ENCODE measurements at places on chromosomes 1 and 21. TPM values are rescaled to one million over a fixed set of nuclear protein-coding genes. Genes with fewer than 3 reads are reported as not detected.

Gene KIRREL1
- 46.0 TPM for total RNA-seq

Gene AMIGO1
- 3.7 TPM for total RNA-seq

Gene F5
- not detected for total RNA-seq

Gene ENAH
- 149 TPM for total RNA-seq

Gene SON
- total RNA-seq: 205 TPM

Gene ADAMTS5
- total RNA-seq: 3.1 TPM

Gene XCL2
- not detected for total RNA-seq

Gene NTMT2
- total RNA-seq: not detected

- DNase-seq: no peak
Measured at GRCh38 chr1:153926405-153926804, 3.6 kb upstream of the GATAD2B start.

DNA sequence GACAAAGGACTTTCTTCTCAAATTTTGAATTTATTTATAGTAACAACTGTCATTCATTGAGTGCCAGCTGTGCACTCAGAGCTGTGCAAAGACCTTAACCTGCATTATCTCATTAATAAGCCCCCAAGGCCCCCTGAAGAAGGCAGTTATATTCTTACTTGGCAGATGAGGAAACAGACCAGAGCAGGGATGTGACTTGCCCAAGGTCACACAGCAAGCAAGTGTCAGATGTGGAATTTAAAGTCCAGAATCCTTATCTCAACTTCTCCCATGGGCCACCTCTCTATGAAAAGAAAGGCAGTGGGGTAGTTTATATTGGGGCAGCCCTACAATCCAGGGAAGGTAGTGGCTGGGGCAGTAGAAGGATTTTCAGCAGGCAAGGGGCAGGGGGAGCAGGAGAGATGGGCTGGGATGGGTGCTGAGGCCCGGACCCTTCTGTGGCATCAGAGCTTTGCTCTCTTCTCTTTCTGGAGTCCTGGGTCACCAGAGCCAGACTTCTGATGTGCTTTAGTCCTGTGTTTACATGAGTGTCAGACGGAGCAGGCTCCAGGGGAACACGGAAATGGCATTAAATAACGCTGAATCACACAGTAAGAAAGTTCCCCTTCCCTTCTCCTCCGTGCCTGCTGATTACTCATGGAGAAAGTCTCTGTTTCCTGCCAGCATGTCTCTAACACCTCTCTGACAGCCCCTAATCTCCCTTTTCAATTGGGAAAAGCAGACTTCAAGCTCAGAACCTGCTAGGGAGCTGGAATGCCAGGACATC lies 39.5 kb downstream of the EPHB2 start:
- peak; percentile 97 for DNase-seq

DNA sequence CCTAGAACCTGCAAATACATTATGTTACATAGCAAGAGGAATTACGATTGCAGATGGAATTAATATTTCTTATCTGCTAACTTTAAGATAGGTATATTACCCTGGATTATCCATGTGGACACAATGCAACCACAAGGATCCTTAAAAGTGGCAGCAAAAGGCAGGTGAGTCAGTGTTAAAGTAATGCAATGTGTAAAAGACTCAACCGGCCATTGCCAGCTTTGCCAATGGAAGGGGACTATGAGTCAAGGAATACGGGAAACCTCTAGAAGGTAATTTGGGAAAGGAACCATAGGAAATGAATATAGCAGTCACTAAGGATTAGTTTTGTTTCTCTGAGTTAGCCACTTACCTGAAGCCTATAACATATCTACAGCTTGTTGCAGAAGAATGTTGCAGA lies 692.1 kb upstream of the ZP4 start:
- no peak for DNase-seq

DNA sequence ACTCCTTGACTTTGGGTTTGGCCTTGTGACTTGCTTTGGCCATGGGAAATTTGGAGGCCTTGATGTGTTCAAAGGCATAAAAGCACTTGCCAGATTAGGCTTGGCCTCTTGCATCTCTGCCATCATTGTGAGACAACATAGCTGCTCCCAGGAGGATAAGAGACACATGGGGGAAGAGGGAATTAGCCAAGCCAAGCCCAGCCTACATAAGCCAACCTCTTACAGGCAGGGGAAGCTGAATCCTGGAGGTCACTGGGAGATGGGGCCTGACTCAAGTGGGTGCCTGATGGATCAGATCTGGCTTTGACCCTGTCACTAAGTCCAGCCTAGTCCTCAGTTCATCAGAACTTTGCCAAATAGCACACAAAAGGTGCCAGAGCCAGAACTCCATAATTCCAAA lies 37.6 kb upstream of the HMGB4 start:
- no peak for DNase-seq

GRCh38 chr21:34154878-34155277 lies 81.5 kb downstream of the MRPS6 start:
- DNase-seq: no peak

DNA sequence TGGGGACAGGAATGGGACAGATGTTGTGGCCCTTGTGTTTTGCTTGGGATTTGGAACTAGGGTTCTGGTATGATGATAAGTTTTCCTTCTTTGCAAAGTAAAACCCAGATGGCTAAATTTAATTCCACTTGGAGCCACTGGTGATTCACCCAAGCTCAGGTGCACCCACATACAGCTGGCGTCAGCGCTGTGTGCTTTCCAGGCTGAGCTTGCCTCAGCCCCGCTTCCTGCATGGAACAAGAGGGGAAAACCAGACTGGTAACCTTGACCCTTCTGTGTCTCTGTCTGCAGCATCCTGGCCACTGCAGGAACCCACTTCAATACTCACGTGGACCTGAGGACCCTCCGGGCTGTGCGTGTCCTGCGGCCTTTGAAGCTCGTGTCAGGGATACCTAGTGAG lies 94.2 kb downstream of the CACNA1E start:
- DNase-seq: no peak

DNA sequence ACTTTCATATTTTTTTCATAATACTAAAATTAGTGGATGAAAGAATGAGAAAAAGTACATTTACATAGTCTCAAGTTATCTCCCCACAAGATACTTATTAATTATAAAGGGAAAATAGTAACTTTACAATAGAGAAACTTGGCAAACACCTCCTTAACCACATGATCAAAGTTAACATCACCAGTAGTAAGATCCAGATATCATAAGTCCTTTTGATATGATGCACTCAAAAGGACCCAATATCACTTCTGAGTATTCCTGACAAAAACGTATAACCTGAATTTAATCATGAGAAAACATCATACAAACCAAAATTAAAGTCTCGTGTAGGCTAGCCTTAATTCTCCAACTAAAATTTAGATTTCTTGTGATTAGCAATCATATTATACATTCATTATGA lies 67.4 kb downstream of the LYST start:
- no peak for DNase-seq

- DNase-seq: no peak
Measured at GRCh38 chr1:231778009-231778719, 151.6 kb downstream of the DISC1 start.

DNA sequence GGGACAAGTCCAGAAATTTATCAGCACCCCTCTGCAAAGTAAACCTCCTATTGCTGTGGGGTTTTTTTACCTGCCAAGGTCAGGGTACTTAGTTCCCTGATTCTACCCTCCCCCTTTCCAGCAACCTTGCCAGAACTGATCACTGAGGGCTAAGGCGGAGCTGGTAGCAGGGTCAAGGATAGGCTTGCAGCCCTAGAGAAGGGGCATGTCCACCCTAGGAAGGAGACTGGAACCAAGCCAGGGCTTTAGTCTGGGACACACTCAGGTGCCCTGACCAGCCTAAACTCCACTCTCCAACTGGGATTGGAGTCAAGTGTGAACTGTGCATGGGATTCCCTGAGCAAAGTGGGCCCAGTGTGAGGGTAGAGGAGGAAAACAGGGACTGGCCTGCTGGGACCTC lies 6.5 kb upstream of the SLC26A9 start:
- DNase-seq: no peak

DNA sequence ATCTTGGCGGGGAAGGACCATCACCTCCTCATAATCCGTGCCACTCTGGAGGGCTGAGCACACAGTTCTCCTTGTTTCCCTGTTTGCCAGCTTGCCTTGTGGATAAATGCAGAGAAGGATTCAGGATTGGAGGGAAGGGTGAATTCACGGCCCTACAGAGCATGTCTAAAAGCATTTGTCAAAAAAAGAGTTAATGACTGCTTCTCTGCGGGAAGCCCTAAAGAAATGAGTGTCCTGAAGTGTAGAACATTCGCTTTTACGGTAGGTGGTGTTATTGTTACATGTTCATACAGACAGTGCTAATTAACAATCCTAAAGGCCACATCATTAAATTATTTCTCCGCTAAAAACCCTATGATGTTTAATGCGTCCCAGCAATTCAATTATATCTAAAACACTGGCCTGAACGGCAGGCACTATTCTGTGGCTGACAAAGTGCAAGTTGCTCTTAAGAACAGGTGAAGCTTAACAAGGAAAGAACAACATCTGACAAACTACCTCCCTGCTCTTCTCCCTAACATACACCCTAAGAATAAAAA lies 112.3 kb upstream of the NFIA start:
- peak; percentile 24 for DNase-seq

- DNase-seq: no peak
Measured at GRCh38 chr1:64396817-64397216, 73.1 kb upstream of the CACHD1 start.

DNA sequence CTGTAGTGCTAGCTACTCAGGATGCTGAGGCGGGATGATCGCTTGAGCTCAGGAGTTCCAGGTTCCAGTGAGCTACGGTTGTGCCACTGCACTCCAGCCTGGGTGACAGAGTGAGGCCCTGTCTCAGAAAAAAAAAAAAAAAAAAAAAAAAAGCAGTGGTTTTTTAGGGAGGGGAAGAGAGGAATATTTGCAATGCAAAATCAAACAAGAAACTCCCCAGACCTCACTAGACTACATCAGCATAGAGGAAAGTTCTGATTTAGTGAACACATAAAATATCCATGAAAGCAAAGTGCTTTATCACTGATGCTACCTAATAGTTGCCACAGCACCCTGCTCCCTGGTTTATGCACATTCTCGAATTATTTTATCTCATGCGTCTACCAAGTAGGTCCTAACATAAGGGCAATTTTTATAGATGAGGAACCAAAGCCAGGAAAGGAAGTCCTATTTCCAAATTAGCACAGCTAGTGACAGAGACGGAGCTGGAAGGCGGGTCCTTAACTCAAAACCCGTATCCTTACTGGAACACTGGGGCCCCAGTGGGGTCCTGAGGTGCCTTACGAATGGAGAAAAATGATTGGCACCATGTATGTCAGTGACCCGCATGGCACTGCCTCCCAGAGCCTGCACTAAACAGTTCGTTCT lies 50.7 kb upstream of the GPR157 start:
- DNase-seq: no peak

DNA sequence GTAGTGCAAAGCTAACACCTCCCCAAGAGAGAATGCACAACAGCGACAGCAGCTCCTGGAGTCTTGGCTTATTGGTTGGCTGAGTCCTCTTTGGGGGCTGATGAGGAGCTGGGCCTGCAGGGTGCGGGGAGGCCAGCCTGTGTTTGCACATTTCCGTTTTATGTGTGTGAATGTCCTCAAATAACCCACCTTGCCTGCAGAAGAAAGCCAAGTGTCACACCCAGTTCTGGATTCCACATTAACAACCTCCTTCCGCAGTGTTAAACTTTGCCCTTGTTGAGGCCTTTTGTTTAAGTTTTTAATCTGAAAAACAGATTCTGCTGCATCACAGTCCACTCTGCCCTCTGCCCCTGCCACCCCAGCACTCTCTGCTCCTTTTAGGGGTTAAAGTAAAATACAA lies 274.5 kb downstream of the TM2D1 start:
- peak; percentile 15 for DNase-seq

GRCh38 chr1:231856894-231857293 lies 230.3 kb downstream of the DISC1 start:
- no peak for DNase-seq

- DNase-seq: no peak
Measured at GRCh38 chr1:23910144-23910543, 3.0 kb downstream of the CNR2 start.

DNA sequence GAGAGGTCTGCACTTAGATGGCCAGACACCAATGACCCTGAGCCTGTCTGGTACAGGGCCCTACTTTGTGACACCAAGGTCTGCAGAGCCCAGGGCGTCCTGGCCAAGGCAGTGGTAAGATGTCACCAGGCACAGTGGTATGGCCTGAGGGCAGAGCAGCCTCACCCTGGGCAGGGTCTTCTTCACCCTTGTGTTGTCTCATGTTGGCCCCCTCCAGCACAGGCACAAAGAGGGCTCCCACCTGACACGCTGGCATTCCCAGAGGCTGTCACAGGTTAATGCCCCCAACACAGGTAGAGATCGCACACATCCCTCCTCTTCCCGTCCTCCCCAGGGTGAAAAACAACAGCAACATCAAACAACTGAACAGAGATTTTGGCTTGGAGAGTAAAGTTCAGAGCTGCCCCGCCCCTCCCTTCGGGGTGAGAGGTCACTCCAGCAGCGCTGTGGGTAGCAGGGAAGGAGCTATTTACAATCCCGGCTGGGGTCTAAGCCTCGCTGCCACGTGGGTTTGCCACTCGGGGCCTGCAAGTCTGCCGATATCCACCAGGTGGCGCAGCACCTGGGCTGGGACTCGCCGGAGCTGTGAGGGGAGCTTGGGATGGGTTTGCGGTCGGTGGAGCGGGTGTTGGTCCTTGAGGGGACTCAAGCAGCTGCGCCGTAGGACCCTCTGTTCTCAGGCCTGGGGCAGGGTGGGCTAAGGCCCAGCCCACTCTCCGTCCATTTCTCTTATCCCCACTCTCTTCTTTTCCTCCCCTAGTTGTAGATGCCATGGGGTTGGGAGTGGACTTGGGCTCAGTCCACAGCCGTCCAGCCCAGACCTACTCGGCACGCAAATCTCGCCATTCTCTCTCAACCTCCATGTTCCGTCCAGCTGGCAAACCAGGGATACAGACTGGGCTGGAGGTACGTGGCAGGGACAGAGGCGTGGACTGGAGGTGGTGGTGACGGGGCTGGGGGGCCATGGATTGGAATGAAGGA lies 12.7 kb downstream of the EFNA3 start:
- DNase-seq: peak; percentile 82

GRCh38 chr1:34695580-34695979 lies 59.3 kb upstream of the GJB5 start:
- DNase-seq: peak; percentile 10

DNA sequence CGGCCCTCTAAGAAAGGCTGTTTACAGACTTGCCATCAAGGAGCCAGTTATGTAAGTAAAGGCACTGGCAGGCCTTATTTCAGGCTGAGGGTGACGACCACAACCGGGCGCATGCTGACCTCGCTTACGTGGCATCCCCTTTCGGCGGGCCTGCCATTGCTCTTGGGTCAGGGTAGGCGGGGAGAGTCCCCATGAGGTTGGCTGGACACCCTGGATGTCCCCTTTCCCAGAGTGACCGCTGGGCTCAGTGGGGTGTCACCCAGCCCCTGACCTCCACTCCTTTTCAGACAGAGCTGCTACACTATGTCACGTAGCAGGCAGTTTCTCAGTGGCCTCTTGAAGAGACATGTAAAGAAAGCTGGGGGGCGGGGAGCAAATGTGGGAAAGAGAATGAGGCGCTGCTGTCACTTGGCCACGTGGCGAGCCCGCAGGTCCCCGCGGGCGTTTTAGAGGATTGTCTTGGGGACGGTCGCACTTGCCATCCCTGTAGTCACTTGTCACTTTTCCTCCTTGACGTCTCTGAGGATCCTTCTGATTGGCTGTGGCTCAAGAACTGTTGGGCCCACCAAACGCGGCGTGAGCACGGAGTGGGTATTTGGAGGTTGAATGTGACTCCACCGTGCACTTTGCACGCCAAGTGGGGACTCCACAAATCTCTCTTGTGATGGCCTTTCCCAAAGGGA lies 42.2 kb downstream of the SLC37A1 start:
- DNase-seq: no peak
